Activated CD4-positive, CD25-positive, alpha-beta regulatory T cell treated with anti-CD3 and anti-CD28 coated beads, Interleukin-2, amount 50 U/mL, for 24 hours (primary cell): ENCODE measurements at places on chromosomes 5 and 9.

DNA sequence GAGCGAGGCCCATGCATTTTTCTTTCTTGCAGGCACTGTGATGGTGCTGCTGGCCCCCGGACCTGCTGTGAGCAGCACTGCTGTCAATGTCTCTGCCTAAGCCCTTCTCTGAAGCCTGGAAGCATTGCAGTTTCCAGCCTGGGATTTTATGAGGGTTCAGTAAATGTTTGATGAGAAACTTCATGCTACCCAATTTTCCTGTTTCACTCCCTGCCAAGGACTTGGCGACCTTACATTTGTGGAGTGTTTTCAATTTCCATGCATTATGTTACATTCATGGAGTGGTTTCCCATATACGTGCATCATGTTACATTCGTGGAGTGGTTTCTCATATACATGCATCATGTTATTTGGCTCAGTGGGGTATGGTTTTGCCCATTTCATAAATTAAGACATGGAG is 90.7 kb upstream of the PTCH1 start:
- ATAC-seq: no peak

DNA sequence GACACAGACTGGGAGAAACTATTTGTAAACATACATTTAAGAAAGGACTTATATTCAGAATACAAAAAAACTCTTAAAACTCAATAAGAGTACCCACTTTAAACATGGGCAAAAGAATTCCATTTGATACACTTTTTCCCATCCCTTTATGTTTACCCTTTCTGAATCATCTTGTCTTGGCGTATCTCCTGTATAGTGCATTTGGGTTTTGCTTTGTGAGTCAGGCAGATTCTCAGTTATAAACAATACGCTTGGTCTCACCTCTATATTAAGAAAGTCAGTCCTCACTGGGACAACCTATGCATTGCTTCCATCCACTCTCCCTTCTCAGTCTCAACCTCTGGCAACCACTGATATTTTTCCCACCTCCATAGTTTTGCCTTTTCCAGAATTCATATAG is 27.3 kb upstream of the ADAMTS6 start:
- ATAC-seq: no peak

GRCh38 chr5:72647806-72648205 is 140.6 kb upstream of the ZNF366 start:
- ATAC-seq: no peak

DNA sequence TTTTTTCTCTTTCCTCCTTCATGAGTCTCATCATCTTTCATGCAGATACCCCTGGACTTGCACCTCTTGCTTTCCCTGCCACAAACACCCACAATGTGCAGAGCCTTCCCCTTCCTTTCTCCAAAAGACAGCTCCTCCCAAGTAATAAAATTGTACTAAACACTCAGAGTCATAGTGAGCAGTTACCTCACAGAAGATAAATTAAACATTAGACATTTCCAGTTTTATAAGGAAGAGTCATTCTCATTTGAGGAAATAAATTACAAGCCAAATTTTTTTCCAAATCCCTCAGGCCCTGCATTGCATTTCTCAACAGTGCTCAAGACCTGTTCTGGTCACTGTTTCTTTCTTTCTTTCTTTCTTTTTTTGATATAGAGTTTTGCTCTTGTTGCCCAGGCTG is 131.5 kb downstream of the ATPSCKMT start:
- no peak for ATAC-seq

- no peak for ATAC-seq
Measured at GRCh38 chr9:121785673-121786542, 134.5 kb downstream of the DAB2IP start.

DNA sequence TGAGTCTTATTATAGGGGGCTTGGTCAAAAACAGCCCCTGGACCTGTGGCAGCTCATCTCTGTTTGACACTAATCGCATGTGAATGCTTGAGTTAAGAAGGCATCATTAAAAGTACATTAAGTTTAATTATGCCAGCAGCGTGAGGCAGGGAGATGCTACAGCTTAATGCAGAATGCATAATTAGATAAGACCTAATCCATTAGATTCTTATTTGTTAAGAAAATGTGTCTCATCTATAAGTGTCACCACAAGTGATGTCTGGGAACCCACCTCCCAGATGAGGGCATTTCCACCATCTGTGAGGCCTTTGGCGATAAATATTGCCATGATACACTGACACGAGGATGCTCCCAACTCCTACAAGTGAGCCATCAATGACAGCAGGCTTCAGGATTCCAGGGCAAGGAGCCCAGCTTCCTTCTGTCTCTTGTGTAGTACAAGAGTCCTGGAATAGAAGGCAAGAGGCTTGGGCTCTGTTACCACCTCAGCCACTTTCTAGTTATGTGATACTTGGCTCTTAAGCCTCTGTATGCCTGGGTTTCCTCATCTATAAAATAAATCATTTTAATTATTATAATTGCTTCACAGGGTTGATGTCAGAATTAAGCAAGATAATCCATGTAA is 202.7 kb downstream of the FAM114A2 start:
- no peak for ATAC-seq

GRCh38 chr9:35028341-35028740 is 38.8 kb downstream of the DNAJB5 start:
- no peak for ATAC-seq
